ENCODE measurements at places on chromosomes 5 and 9.
A peak's percentile ranks its signal among the peaks of the same experiment; 100 is the strongest.

DNA sequence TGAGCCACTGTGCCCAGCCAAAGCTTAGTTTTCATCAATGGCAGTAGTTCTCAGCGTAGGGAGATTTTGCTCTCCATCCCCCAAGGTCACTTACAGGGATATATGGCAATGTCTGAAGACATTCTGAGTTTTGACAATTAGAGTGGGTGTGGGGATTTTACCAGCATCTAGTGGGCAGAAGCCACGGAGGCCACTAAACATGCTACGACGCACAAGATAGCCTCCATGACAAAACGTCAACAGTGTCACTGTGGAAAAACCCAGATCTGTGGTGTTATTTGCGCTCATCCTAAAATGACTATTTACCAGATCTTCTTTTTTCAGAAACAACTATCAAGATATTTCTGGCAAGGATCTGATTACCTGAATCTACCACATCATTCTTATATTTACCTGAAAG lies 68.2 kb downstream of the CDC14B start:
- DNase-seq = no peak

GRCh38 chr9:129552064-129552463 lies 68.8 kb downstream of the C9orf50 start:
- peak; percentile 61 for DNase-seq

DNA sequence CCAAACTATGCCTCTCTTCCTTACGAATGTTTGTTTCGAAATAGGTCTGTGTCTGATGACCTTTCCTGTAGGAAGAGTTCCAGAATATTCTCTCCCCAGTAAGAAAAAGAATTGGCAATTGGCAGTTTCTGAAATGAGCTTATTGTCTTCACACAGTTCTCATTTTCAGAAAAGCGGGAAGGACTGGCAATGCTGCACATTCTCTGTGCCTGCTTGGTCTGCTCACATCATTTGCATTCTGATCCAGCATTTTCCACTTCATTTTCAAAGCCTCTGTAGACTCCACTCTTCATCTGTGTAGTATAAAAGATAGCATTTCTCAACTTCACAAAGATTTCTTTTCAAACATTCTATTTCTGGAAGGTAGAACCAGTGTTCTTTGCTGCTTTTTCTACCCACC lies 120.6 kb upstream of the CCDC112 start:
- DNase-seq = no peak

GRCh38 chr5:82405618-82406204 lies 127.6 kb upstream of the RPS23 start:
- DNase-seq = no peak

GRCh38 chr5:159341145-159341544 lies 10.9 kb upstream of the IL12B start:
- no peak for DNase-seq

GRCh38 chr5:102778478-102778877 lies 23.4 kb downstream of the PAM start:
- no peak for DNase-seq

DNA sequence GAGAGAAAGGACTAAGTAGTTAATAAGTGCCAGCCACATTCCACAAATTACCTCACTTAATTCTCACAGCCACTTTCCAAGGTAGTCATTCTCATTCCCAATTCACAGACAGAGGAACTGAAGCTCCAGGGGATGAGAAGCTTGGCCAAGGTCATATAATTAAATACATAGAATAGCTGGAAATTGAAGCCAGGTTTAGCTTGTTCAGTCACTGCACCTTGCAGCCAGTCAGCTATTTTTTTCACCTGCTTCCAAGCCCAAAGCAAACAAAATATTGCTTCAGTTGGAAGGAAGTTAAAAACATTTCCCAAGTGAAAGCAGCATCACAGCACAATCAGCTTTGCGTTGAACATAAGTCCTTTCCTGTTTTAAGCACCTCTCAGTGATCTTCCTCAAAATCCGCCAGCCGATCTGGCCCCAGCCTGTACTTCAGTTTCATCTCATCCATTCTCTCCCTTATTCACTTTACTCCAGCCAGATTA lies 4.8 kb downstream of the ALDH1A1 start:
- DNase-seq = no peak

DNA sequence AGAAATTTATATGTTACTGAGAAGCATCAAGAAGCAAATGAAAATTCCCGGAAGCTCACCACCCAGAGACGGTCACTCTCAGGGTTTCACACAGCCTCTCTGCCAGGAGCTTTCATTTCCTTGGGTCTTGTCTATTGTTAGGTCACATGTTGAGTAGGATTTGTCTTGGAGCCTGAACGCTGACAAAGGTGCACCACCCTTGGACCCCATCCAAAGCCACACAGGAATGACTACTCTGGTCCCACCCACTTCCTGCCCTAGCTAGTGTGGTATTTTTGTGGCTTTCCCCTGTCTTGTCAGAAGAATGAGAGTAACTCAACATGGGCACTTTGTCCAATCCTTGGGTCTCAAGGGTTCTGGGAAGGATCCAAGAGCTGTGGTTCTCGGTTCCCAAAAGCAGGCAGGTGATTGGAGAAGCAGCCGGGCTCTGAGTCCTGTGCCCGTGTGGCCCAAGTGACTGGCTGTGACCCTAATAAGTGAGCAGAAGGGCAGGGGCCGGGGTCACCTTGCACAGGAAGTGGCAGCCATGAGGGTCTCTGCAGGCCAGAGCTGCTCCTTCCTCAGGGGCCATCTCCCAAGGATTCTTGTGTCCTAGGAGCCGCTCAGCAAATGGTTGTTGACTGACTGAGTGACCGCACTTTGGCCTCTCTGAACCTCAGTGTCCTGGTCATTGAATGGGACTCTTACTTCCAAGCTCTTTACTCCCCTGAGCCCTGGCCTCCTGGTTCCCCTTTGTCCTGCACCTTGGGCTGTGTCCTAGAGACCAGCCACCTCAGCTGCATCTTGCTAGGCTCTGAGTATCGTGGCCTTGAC lies 6.9 kb downstream of the FGD3 start:
- DNase-seq = peak; percentile 56

- DNase-seq = no peak
These were observed 34.6 kb upstream of the COL15A1 start for GRCh38 chr9:98908897-98909634.

- DNase-seq = no peak
These were observed 46.5 kb downstream of the PPP1R2B start for GRCh38 chr5:156896546-156896945.

GRCh38 chr5:113513384-113514288 lies at the start of gene YTHDC2:
YTHDC2 (plus strand) TSS chr5:113513694; CDS start chr5:113513896, 202 bp downstream.
- DNase-seq = peak; percentile 49

GRCh38 chr9:19085295-19085694 lies 17.4 kb downstream of the HAUS6 start:
- no peak for DNase-seq

DNA sequence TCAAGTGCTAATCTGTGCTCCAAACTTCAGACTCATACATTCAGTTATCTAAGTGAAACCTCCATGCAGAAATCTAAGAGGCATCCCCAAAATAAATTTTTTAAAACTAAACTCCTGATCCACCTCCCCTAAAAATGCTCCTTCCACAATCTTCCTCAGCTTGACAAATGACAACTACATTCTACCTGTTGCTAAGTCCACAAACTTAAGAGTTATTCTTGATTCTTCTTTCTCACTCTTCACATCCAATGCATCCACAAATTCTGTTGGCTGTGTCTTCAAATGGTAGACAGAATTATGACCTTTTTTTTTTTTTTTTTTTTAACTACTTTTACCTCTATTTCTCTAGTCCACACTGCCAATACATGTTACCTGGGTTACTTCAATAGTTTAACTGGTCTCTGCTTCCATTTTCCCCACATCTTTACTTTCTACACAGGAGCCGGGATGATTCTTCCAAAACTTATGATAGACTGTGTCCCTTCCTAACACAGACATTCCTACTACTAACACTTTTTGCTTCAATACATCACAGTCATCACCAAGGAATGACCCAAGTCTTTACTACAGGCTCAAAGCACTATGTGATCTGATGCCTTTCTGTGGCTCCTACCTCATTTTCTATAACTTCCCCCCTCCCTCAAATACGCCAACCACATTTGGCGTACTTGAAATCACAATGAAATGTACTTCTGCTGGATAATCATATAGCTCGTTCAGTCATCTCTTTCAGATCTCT lies 143.6 kb downstream of the PDE4D start:
- DNase-seq = no peak

DNA sequence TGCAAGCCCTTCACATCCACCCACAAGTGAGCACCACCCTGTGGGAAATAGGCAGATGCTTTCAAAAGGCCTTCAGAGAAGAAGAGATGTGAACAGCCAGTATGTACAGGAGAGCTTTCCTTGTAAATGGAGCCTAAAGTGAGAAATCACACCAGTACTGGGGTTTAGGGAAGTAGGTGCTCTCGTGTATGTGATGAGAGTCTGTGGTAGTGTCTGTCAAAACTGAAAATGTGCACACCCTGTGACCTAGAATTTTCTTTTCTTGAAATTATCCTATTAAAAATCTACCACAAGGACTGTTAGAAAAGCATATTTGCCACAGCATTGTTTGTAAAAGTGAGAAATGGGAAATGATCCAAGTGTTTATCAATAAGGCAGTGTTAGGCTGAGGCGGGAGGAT lies 16.6 kb downstream of the OTULINL start:
- no peak for DNase-seq

- no peak for DNase-seq
These were observed 741.5 kb upstream of the RGMB start for GRCh38 chr5:98031926-98032325.

- DNase-seq = no peak
These were observed 476.6 kb upstream of the WWC1 start for GRCh38 chr5:167814828-167815227.

DNA sequence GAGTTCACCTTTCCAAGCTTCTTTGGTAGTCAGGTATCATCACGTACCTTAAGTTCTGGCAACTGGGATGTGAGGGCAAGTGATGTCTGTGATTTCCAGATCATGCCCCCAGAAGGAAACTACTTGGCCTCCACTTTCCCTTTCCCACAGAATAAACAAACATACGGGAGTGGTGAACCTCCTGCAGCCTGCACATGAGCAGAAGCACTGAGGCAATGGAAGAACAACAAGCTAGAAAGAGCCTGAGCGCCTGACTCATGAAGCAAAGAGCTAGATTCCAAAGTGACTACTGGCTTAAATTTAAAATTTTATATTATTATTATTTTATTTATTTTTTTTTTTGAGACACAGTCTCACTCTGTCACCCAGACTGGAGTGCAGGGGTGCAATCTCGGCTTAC lies 35.0 kb downstream of the ARL15 start:
- no peak for DNase-seq

DNA sequence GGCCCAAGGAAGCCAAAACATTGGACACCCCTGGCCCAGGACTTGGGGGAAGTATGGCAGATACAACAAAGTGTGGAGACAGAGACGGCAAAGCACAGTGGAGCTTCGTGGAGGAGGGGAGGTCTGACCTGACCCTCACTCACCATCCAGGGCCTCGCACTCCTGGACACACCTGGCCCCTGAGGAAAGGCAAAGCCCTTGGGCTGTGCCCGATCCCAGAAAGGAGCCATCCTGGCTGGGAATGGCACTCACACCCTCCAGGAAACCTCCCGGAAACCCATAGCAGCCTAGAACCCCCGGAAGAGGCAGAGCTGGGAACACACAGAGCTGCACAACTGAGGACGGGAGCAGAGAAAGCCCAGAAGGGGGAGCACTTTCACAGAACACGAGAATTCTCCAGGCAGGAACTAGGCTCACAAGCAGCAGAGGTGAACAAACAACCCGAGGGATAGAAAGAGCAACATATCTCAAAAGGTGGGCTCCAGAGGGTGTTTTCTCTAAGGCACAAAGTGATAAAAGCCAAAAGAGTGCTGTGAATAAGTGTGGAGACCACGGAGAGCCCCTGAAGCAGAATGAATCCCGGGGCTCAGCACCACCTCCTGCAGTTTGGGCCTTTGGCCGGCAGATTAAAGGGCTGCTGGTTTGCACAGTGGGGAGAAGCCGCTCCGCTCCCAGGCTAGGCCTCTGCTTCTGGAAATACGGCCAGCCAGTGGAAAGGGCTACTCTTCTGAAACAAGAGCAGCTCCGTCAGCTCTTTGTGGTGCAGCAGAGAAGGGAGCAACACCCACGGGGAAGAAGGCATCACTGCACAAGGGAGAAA lies 108.2 kb downstream of the UBE2R2 start:
- DNase-seq = no peak

GRCh38 chr9:16613051-16613450 lies 257.4 kb downstream of the BNC2 start:
- DNase-seq = no peak
